ENCODE measurements at places on chromosomes 7 and 10.

DNA sequence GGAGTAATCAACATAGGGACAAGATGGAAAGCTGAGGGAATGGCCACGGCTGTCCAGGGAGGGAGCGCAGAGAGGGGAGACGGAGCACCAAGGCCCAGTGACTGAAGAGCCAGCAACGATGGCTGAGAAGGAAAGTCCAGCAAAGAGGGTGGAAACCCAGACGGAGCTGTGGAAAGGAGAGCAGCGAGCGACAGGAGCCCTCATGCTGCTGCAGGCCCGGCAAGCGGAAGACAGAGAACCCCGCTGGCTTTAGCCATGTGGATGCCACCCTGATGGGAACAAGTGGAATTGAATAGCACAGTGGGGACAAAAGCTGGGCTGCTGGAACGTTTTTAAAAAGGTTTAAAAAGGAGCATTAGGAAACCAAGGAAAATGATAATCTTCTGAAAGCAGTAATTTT, 82.9 kb upstream of the DDC start:
- no peak for DNase-seq
- no peaks in the 10 kb centered on the region for H3K27me3 ChIP-seq
- no peaks in the 10 kb centered on the region for H3K4me1 ChIP-seq
- H3K4me3 ChIP-seq, result no peak overlapping the region
- H3K27ac ChIP-seq, result no peak overlapping the region
- no peaks in the 10 kb centered on the region for H3K36me3 ChIP-seq

DNA sequence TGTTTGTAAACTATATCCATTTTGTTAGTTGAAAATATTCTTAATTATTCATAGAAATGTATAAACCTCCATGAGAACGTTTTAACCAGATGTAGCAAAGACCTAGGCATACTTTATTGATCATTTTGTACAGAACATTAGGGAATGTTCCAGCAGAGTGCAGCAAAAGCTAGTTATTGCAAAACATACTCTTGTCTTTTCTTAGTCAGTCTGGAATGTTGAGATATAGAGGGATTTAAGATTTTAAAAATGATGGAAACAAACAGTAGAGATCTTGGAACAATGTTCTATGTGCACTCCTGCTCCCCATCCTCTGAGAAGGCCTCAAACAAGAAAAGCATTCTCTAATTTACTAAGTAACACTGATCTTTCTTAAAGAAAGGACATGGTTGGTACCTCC, 292.1 kb downstream of the BBS9 start:
- no peak for DNase-seq
- H3K4me1 ChIP-seq, result no peaks in the 10 kb centered on the region
- no peaks in the 10 kb centered on the region for H3K36me3 ChIP-seq
- no peak overlapping the region for H3K4me3 ChIP-seq
- H3K27me3 ChIP-seq, result no peaks in the 10 kb centered on the region

- H3K4me1 ChIP-seq, result no peaks in the 10 kb centered on the region
- H3K4me3 ChIP-seq, result no peak overlapping the region
- no peaks in the 10 kb centered on the region for H3K36me3 ChIP-seq
- DNase-seq, result no peak
- H3K27me3 ChIP-seq, result no peaks in the 10 kb centered on the region
Observed at GRCh38 chr10:120793088-120793487, 58.1 kb upstream of the WDR11 start.

- no peak overlapping the region for H3K27ac ChIP-seq
- peaks cover 2% of the 10 kb centered on the region for H3K4me1 ChIP-seq
- no peaks in the 10 kb centered on the region for H3K27me3 ChIP-seq
- DNase-seq, result no peak
Observed at GRCh38 chr10:103618575-103619423, 125.3 kb downstream of the NEURL1 start.

DNA sequence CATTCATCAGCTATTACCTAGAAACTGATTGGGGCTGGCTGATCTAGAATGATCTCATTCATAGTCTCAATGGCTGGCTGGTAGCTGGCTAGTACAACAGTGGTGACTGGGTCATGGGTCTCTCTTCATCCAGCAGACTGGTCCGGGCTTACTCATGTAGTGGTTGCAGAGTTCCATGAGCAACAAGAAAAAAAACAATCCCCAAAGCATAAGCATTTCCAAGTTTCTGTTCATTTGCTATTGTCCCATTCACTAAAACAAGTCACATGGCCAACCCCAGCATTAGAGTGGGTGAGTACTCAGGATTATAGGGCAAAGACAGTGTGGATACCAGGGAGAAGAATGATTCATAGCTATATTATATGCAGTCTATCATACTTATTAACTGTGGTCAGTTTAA, 85.2 kb upstream of the SEMA3C start:
- H3K27ac ChIP-seq, result no peak overlapping the region
- no peaks in the 10 kb centered on the region for H3K4me1 ChIP-seq
- H3K4me3 ChIP-seq, result no peak overlapping the region
- H3K36me3 ChIP-seq, result no peaks in the 10 kb centered on the region
- DNase-seq, result peak; percentile 14

DNA sequence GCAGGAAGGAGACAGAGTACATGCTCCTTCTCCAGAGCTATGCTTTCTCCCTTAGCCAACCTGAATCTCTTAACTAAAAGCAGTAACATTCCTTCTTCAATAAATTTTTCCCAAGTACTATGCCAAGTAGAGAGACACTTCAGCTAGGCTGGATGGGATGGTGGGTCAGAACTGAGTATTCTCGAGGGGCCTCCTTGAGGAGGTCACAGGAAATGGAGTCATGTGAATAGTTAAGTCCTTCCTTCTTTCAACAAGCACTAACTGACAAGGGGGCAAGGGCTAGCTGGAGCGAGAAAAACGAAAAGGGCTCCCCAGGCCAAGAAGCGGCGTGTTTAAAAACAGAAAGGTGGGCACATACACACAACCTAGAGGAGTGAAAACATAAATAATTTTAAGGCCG, 5.5 kb downstream of the RSU1 start:
- H3K27ac ChIP-seq, result no peak overlapping the region
- no peaks in the 10 kb centered on the region for H3K27me3 ChIP-seq
- no peaks in the 10 kb centered on the region for H3K36me3 ChIP-seq
- no peak for DNase-seq
- peaks cover 1% of the 10 kb centered on the region for H3K4me1 ChIP-seq

- H3K4me1 ChIP-seq, result peaks cover 15% of the 10 kb centered on the region
- peak; percentile 44 for DNase-seq
- peak overlapping the region; percentile 30 for H3K4me3 ChIP-seq
- H3K36me3 ChIP-seq, result no peaks in the 10 kb centered on the region
- no peaks in the 10 kb centered on the region for H3K27me3 ChIP-seq
- peak overlapping the region; percentile 33 for H3K27ac ChIP-seq
Observed at GRCh38 chr10:21518641-21519396, 6.7 kb downstream of the SKIDA1 start.

DNA sequence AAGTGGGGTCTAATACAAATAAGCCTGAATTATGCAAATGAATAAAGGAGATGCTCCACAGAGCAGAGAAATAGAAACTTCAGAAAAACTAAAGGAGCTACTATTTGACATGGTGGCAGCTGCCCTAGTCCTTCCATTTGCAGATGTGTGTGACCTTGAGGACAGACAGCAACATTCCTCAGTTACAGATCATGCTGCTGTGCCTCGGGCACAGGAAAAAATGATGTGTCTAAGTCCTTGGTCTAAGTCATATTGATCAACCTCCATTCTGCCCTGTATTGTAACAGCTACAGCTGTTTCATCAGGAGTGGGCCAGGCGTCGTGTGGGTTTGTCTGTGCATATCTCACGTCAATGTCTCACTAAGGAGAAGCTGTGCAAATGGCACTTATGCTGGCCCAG, 710.4 kb downstream of the TNS3 start:
- H3K36me3 ChIP-seq, result no peaks in the 10 kb centered on the region
- H3K27me3 ChIP-seq, result no peaks in the 10 kb centered on the region
- H3K4me3 ChIP-seq, result no peak overlapping the region
- DNase-seq, result no peak
- H3K4me1 ChIP-seq, result no peaks in the 10 kb centered on the region
- no peak overlapping the region for H3K27ac ChIP-seq

DNA sequence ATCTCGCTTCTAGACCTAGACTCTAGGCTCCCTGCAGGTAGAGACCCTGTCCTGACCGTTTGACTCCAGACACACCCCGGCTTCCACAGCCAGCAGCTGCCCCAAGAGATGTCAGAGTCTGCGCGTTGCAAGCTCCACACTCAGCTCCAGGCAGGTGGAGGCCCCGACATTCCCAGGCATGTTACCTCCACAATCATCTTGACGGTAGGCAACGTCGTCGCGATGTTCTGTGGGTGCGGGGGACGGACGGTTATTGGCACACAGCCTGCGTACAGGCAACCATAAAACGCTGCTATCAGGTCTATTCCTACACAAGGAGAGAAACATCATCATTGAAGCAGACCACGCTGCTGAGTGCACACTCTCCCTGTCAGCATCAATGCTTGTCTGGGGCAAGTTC, 213.2 kb downstream of the ZMYND11 start:
- H3K27me3 ChIP-seq, result no peaks in the 10 kb centered on the region
- H3K4me1 ChIP-seq, result no peaks in the 10 kb centered on the region
- no peak overlapping the region for H3K4me3 ChIP-seq
- DNase-seq, result no peak
- no peak overlapping the region for H3K27ac ChIP-seq

GRCh38 chr7:27765841-27766240, 25.9 kb downstream of the TAX1BP1 start:
- DNase-seq, result no peak
- no peak overlapping the region for H3K27ac ChIP-seq
- H3K4me3 ChIP-seq, result no peak overlapping the region
- no peaks in the 10 kb centered on the region for H3K4me1 ChIP-seq
- H3K36me3 ChIP-seq, result no peaks in the 10 kb centered on the region

DNA sequence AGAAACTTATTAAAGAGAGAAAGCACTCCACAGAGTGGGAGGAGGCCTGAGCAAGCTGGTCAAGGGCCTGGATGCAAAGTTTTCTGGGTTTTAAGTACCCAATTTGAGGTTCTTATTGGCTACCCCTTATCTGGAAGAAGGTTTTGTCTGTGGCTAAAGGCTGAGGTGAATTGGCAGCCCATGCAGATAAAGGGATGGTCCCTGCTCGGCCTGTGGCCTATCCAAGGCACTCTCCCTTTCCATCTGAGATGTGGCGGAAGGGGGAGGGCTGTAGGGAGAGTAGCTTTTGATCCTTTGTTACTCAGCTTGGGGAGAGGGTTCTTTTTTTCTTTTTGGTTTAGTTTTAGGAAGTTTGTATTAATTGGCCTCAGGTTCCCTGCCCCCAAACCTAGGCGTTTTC, 465.1 kb downstream of the ATRNL1 start:
- H3K4me1 ChIP-seq, result no peaks in the 10 kb centered on the region
- H3K36me3 ChIP-seq, result no peaks in the 10 kb centered on the region
- no peaks in the 10 kb centered on the region for H3K27me3 ChIP-seq
